ENCODE measurements at places on chromosomes 16 and 17.

- no peak for DNase-seq
These were observed 13.0 kb upstream of the SALL1 start for GRCh38 chr16:51163894-51164566.

GRCh38 chr16:17469741-17470181 lies 999 bp downstream of the XYLT1 start:
- DNase-seq: no peak

GRCh38 chr17:50531428-50532025 lies 1.0 kb upstream of the EPN3 start:
- no peak for DNase-seq

DNA sequence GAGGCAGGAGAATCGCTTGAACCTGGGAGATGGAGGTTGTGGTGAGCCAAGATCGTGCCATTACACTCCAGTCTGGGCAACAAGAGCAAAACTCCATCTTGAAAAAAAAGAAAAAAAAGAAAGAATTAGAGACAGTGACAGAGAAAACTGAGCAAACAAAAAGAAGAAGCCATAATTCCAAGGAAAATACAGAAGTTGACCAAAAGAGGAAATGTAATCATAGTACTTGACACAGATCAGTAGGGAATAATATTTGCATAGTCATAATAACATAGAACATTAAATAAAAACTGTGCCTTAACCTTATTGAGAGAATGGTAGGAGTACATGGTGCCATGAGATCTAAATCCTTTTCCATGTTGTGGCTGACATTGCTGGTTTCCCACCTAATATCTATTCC lies 14.7 kb upstream of the USP31 start:
- DNase-seq: no peak

GRCh38 chr16:54466233-54466632 lies 179.6 kb upstream of the IRX3 start:
- DNase-seq: no peak

DNA sequence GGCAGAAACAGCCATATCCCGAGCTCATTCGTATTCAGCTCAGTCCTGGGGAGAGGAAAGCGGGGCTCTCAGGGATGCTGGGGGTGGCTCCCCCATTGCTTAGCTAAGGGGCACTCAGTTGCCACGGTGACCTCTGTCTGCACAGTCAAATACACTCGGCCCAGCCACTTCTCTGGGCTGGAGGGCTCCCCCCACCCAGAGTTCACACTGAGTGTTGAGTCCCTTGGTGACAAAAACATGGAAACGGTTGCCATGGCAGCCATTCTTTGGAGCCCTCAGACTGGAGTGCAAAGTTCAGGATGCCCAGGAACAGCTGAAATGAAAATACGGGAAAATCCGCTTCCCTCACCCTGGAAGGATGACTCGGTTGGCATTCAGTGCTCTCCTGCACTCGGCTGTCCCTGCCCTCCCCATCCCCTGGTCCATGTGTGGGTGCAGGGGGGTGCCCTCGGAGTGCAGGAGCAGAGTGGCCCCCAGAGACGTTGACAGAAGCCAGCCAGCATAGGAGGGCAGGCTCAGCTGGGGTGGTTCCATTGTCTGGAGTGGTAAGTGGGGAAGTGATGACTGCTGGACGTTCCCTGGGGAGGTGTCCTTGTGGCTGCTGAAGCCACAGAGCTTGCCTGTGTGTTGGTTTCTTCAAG lies 216.5 kb downstream of the NTN1 start:
- no peak for DNase-seq

- DNase-seq: no peak
These were observed 13.6 kb downstream of the MRM1 start for GRCh38 chr17:36614933-36615332.

- no peak for DNase-seq
These were observed 14.0 kb downstream of the MED13 start for GRCh38 chr17:62051053-62051452.

GRCh38 chr16:10870808-10871156 lies 6.2 kb upstream of the CIITA start:
- no peak for DNase-seq
